HCT116 (cell line): ENCODE measurements at places on chromosomes 5 and 9.

- no peak for DNase-seq
Measured at GRCh38 chr5:142946547-142947426, 176.6 kb downstream of the ARHGAP26 start.

GRCh38 chr5:34941936-34942335 is 12.6 kb downstream of the DNAJC21 start:
- DNase-seq, result no peak

GRCh38 chr9:135277219-135278201 is 190.0 kb downstream of the OLFM1 start:
- no peak for DNase-seq

DNA sequence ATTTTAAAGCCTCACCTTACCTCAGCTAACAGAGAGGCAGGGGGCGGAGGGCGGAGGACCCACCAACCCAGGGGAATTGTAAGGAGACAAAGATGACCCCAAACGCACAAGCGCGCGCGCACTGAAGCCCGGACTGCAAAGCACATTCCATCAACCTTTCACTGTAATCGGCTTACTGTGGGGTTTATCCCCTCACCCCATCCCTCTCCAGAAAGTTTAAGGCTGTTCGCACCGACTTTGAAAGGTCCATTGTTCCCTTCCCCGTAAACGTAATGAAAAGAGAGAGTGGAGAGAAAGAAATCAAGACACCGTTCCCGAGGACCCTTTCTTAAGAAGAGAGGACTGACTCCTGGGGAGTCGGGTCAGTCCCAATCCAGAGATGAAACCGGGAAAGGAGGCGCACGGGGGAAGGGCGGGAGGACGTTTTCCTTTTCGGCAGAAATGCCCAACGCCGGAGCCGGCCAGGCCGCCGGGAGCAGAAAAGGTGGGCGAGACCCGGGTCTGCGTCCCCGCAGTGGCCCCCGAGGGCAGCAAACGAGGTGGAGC is 464 bp downstream of the CEMIP2 start:
- DNase-seq, result no peak

DNA sequence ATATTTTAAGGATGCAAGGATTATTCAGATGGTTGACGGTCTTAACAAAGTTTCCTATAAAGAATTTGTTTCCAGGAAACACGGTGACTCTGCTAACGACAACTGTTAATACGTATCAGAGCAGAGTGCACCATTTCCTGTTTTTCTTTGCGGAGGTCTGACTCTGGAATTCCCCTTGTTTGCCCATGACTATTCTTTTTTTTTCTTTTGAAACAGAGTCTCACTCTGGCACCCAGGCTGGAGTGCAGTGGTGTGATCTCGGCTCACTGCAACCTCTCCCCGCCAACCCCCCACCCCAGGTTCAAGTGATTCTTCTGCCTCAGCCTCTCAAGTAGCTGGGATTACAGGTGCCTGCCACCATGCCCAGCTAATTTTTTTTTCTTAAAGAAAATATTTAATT is 115.9 kb downstream of the CDC42SE2 start:
- no peak for DNase-seq

DNA sequence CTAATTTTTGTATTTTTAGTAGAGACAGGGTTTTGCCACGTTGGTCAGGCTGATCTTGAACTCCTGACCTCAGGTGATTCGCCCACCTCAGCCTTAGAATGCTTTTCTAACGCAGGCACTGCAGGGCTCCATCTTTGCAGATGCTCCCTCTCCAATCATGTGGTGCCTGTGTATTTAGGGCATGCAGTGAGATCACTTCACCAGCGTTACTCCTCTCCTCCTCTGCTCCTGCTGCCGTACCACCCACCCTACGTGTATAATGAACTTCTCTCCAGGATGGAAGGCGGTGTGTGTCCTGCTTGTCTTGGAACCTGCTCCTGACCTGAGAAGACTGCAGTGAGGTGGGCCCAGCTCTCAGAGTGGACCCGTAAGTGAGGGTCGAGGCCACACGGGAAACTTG is 13.6 kb upstream of the CFAP157 start:
- no peak for DNase-seq

GRCh38 chr5:52041842-52042241 is 658.6 kb downstream of the ISL1 start:
- no peak for DNase-seq

GRCh38 chr5:149448831-149449714 is 70.0 kb upstream of the IL17B start:
- no peak for DNase-seq
